SW480 (cell line): ENCODE measurements at places on chromosomes 6 and 20.

DNA sequence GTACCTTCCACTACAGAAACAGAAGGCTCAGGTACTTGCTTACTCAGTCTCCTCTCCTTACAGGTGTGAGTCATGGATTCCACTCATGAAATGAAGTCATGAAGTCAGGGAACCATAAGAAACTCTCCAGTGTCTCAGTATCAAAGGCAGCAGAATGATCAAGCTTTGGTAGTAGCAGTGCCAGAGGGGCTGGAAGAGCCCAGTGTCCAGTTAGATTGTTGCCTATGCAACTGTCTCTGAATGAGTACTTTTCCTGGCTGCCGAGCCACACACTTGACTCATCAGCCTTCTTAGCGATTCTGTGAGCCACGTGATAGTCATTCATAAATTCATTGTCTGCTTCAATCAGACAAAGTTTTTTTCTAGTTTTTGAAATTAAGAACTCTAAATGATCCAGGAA, 52.2 kb upstream of the DTNBP1 start:
- DNase-seq = no peak

DNA sequence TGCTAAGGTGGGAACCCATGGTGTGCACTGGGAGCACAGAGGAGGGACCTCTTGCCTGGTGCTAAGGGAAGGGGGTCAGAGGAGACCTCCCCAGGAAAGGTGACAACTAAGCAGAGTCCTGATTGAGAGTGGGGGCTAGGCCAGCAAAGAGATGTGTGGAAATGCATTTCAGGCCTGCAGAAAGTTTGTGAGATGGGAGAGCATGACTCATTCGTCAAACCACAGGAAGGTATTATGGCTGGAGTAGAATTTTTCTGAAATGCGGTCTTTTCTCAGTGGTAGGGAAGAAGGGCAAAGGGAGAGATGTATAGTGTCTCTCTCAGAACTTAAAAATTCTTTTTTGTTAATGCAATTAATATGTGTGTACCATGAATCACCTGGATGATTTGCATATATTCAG, 23.6 kb upstream of the EDN1 start:
- no peak for DNase-seq

DNA sequence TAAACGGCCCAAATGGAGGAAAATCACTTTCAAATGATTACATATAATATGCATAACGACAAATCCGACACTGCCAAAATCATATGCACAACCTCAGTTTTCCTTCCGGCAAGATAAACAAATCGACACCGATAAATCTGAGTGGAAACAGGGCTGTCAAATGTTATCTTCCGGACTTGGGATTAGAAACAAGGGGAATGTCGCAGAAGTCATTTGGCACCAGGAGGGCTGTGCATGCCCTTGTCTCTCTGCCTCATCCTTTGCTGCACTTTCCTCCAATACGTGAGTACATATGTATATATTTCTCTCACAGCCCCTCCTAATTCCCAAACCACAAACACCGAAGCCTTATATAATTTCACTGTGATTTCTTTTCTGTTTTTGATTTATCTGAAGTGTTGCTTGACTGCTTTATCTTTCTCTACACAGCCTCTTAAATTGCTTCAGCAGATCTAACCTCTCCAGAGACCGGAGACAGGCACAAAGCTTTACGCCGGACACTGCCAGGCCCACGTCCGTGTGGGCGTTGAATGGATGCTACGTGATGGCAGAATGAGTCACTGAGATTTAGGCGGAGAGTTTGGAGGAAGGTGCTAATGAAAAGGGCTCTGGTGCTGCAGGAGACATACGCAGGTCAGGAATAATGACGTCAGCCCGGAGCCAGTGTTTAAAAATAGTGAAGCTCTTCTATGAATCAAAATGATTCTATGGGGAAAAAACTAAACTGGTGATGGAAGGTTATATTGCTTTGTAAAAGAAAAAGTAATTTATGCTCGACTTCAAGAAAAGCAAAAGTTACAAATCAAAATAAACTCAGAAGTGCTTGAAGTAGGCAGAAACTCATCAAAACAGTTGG, 21.0 kb upstream of the PRELID3B start:
- peak; percentile 91 for DNase-seq

DNA sequence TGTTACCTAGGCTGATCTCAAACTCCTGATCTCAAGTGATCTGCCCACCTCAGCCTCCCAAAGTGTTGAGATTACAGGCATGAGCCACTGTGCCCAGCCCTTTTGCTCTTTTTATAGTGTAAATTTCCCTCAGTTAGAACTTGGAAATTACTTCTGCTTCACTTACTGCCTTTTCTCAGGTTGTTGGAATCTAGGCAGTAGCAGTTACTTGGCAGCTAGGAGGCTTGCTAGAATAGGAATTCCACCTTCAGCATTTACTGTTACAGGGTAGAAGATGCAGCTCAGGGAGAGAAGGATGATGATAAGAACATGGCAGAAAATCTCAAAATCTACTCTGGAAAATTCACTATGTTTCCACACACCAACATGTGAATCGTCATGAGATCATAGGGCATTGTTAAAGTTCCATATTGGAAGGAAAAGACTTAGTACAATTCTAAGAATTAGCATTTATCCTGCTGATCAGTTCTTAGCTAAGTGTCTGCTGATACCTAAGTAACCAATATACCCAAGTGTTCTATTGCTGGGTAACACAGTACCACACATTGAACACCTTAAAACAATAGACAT, 182.2 kb downstream of the SLC16A10 start:
- no peak for DNase-seq

GRCh38 chr6:123515715-123516114, 121.0 kb downstream of the TRDN start:
- no peak for DNase-seq

- no peak for DNase-seq
Measured at GRCh38 chr20:36543184-36544133, 2.1 kb downstream of the MYL9 start.

DNA sequence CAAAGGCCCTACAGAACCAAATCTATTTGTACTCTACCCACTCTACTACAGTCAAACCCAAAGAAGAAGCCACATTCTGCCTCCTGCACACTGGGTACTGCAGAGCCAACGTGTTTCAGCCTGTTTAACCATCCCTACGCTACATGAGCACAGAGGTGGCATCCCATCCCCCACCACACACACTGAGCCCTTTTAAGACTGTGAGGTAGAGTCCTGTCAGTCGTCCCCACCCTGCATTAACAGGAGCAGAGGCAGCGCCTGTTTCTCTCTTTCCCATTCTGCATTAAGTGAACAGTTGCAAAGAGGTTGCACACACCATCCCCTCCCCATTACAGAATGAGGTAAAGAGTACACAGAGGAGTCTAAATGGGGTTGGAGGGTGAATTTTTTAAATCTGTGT, 5.2 kb upstream of the RSPH4A start:
- no peak for DNase-seq

GRCh38 chr6:108874470-108875160, 26.4 kb downstream of the ARMC2 start:
- DNase-seq = no peak

GRCh38 chr6:99547526-99547925, 20.9 kb downstream of the CCNC start:
- no peak for DNase-seq

GRCh38 chr6:137248702-137249101, 29.5 kb upstream of the IFNGR1 start:
- DNase-seq = no peak

DNA sequence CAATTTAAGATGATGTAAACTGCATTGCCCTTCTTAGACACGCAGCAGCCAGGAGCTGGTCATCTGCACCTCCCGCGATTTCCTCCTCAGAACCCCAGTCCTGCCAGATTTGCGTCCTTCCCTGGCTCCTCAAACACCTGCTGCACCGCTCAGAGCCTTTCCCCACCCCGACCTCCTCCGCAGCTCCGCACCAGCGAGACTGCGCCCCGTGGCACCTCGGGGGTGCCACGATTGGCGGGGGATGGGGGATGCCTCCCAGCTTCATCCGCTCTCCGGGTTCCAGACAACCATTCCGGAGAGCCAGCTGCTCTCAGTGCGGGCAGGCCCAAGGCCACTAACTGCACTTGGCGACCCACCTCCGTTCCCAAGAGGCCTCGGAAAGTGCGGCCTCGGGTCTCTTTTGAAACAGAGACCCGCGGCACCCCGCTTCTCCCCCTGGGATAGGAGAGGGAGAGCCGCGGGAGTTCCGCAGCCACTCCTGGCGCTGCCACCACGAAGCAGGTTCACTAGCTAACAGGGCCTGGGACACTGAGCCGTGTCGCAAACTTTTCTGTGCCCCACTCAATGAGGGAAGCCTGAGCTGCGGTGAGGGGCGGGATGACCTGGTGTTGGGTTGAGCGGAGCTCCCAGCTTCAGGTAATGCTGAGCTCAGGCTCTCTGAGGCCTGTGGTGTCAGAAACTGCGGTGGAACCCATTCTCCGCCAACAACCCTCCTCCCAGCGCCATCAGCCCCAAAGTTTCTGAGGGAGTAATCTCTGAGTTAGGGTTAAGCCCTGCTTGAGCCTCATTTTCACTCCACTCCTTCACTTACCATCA, 7.3 kb upstream of the TFAP2A start:
- DNase-seq = no peak

DNA sequence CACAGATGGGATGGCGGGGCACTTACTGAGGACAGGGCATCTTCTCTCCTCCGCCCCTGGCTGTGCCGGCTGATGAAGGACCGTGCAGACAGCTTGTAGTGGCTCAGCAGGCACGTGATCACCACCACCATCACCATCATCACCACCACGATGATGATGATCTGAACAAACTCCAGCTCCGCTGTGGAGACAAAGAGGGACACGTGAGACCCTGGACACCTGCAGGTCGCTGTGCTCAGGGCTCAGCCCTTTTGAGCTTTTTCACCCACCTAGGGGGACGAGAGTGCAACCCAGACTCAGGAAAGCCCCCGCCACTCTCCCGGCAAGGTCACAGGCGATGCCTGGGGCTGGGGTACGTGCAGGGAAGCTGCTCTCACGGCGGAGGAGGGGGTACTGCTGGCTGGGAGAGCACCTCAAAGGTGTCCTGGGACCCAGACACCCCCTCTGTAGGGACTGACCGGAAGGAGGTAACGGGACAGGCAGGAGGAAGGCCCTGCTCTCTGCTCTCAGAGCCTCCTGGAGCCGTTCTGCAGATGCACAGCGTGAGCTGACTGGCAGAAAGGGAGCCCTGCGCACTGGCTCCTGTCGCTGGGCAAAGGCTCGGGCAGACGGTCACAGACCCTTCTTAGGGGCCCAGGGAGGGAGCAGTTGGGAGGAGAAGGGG, 39.4 kb upstream of the ZBP1 start:
- no peak for DNase-seq
